Activated CD4-positive, alpha-beta T cell treated with anti-CD3 and anti-CD28 coated beads, Interleukin-2, amount 10 ng/mL, durations not matched to agents 24 days and 14 days (primary cell): ENCODE measurements at places on chromosomes 11 and 22. TPM values are rescaled to one million over a fixed set of nuclear protein-coding genes. Genes with fewer than 3 reads are reported as not detected.
A peak's percentile ranks its signal among the peaks of the same experiment; 100 is the strongest.

DNA sequence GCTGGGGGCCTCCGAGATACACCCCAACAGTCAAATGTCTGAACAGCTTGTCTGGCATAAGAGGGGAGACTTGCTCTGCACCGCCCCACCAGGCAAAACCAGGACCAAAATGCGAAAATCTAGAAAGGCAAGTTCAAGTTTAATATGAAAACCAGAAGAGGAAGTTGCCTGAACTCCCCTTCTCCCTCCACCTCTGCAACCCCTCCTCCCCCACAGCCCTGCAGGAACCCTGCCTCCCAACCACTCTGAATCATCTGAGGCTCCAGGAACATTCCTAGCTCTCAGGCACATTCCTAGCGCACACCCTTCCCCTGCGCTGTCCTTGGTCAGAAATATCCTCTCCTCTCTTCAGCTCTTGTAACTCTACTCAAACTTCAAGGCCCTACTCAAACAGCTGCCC lies 36.7 kb downstream of the ISX start:
- DNase-seq: no peak

IL18 gene
- total RNA-seq: 0.12 TPM in 1 of 2 replicates, not detected in the other

- no peak for DNase-seq
Observed at GRCh38 chr11:30760345-30760744, 174.2 kb upstream of the MPPED2 start.

EML3 gene
- total RNA-seq: 161 and 166 TPM in 2 replicates

DEUP1 gene
- not detected in 2 replicates for total RNA-seq

- DNase-seq: no peak
Observed at GRCh38 chr11:30879322-30880005, 293.3 kb upstream of the MPPED2 start.

DNA sequence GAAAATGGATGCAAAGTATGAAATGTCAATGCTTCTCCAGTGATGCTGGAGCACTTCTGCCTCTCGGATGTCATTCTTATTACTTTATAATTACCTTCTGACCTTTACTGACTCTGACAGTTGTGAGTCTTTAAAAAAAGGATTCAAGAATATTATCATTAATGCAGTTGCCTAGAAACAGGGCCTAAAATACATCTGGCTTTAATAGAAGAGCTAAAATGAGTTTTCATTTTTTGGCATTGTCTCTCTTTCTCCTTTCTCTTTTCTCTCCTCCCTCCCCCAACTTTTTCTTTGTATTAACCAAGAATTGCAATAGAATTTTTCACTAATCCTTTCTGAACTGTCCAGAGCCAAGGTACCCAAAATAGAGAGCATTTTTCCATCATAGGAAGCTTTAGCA lies 45.9 kb downstream of the FDX1 start:
- DNase-seq: no peak

DNA sequence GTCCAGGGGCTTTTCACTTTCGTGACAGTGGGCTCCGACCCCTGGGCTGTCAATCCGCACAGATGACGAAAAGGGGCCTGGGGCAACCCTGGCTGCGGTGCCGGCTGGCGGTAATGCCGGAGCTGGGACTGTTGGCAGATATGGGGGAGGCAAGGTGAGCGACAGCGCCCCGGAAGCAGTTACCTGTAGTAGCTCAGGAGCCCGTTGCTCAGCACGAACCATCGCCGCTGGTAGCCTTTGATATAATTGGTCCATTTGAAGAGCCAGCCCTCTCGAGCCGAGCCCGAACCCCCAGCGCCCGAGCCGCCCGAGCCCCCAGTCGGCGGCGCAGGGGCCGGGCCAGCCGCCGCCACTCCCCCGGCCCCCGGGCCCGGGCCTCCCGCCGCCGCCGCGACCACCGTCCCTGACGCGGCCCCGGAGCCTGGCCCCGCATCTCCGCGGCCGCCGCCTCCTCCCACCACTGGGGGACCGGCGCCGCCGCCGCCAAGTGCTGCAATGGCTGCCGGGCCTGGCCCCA lies 396 bp downstream of the OSBP start:
- DNase-seq: peak; percentile 86

DNA sequence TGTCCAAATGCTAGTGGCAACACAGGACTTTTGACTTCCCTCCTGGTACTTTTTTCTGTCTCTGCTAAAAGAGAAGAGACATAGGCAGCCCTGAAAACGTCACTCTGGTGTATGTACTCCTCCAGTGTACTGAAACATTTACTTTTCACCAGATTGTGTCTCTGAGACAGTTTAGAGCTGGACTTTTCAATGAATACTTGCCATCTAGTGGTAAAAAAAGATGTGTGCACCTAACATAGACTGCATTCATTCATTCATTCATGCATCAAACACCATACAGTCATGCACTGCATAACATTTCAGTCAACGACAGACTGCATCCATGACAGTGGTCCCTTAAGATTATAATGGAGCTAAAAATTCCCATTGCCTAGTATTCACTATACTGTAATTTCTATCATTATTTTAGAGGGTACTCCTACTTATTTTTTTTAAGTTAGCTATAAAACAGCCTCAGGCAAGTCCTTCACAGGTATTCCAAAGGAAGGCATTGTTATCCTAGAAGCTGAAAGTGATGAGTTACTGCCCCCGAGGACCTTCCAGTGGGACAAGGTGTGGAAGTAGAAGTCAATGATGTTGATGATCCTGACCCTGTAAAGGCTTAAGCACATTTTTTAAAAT lies 186.2 kb downstream of the SPON1 start:
- DNase-seq: peak; percentile 63

ZNF214 gene
- total RNA-seq: not detected in 2 replicates

DNA sequence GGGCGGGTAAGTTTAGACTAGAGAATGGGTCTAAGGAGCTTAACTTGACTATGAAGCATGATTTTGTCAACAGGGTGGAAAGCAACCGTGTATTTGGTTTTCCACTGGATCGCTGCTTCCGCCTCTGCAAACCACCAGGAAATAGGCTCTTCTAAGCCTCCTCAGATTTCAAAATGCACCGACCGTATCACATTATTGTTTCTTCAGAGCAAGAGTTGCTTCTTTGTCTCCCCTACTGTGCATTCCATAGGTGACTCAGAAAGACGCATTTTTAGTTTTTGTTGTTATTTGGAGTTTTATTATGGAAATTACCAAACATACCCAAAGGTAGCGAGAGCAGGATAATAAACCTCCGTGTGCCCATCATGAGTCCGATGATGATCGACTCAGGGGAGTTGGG lies 64.3 kb upstream of the RASD2 start:
- DNase-seq: no peak

DNA sequence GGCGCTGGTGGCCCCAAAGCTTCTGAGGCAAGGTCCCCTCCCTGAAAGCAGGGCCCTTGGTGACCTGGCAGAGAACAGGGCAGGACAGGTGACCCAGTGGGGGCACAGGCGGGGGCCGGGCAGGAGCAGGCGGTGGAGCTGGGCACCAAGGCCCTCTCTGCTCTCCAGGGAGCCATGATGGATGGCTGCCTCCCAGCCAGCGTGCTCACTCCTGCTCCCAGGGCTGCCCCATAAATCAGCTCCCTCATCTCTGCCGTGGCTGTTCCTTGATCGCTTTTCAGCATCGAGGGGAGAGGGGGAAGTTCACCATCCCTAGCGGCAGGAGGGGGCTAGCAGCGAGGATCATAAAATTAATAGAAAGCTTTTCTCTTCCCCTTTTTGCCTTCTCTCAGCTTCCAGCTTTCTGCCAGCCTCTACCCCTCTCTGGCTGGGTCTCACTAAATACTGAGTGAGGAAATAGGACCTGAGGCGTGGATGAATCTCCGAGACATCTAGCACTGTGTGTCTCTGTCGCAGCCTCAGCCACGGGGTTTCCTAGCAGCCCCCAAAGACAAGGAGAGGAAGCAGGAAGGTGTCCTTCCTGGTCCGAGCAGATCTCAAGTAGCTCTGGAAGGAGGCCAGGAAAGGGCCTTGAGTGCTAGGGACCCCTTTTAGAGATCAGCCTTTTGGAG lies 22.2 kb upstream of the ELFN2 start:
- DNase-seq: no peak

DNA sequence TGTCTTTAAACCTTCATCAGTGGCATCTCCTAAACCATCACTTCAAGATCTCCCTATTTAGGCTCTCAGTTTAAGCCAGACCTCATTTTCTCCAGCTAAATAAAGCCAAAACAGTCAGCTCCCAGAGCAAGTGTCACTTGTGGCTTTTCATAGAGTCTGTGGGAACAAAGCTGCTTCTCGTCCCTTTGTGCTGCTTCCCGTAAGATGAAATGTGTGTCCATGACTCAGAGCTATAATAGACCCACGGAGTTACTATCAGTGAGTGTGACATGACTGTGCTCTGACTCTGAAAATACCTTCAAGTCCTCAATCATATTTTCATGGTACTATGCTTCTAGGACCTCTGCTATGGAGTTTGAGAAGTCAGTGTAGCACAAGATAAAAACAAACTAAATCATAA lies 57.3 kb upstream of the SLN start:
- no peak for DNase-seq

SHISAL1 gene
- total RNA-seq: not detected in 2 replicates

GRCh38 chr11:125956391-125957134 lies 10.7 kb downstream of the VSIG10L2 start:
- no peak for DNase-seq

DNA sequence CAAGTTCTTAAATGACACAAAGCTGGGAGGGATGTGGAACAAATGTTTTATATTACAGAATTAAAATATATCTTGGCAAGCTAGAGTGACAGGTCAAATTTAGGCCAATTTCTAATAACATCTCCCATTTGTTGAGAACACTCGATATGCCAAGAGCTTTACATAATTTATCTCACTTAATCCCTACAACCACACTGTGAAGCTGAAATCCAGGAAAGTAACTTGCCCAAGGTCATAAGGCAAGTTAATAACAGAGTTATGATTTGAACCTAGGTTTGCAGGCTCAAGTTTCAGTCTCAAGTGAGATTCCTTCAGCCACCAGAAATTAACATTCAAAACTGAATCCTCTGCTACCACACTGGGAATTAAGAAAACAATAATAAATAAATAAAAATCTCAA lies 38.3 kb downstream of the RAB30 start:
- no peak for DNase-seq

DNA sequence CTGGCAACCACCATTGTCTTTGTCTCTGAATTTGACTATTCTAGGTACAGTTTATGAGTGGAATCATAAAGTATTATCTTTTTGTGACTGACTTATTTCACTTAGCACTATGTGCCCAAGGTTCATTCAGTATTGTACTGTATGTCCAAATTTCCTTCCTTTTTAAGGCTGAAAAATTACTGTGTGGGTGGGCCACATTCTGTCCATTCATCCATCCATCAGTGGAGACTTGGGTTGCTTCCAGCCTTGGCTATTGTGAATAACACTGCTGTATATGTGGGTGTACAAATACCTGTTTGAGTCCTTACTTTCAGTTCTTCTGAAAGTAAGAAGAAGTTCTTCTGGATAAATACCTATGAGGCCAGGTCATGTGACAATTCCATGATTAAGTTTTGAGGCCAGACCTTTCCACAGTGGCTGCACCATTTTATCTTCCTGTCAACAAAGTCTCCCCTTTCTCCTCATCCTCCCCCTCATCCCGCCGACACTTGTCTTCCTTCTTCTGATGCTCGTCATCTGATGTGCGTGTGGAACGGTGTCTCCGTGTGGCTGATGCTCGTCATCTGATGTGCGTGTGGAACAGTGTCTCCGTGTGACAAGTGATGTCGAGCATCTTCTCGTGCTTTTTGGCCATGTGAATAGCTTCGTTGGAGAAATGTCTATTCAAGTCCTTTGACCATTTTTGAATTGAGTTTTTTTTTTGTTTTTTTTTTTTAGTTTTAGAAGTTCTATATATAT lies 49.5 kb downstream of the SBF1 start:
- DNase-seq: no peak

OR2AG2 gene
- 0.62 and 0.70 TPM in 2 replicates for total RNA-seq

GRCh38 chr11:115580927-115581680 lies 76.9 kb upstream of the CADM1 start:
- no peak for DNase-seq

C11orf42 gene
- not detected in 2 replicates for total RNA-seq

DNA sequence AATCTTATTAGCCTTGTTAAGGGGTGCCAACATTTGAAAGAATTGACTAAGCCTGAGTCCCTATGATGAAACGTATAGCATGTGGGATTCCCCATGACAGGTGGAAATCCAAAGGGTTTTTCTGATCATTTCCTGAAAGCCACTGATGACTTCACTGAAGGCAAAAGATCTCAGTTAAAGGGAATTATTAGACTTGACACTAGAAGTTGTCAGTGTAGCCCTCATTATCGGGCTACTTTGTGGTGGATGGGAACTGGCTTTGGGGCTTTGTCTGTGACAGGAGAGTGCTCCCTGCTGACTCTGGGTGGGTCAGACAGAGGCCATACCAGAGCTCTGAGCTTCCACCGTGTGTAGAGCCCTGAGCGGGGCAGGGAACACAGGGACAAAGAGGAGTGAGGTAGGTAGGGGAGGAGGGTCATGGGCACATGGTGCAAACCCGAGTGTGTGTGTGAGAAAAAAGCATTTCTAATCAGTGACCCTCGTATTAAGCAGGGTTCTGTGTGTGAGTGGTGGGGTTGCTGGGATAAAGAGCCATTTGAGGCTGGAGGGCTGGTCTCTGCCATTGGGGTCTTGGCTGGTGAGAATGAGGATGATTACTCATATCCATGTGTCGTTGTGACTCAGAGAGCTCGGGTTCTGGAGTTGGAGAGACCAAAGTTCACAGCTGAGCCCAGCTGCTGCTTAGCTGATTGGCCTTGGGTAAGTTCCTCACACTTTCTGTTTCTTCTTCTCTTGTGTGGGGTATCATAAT lies 101.1 kb downstream of the GRIK4 start:
- DNase-seq: peak; percentile 60

DNA sequence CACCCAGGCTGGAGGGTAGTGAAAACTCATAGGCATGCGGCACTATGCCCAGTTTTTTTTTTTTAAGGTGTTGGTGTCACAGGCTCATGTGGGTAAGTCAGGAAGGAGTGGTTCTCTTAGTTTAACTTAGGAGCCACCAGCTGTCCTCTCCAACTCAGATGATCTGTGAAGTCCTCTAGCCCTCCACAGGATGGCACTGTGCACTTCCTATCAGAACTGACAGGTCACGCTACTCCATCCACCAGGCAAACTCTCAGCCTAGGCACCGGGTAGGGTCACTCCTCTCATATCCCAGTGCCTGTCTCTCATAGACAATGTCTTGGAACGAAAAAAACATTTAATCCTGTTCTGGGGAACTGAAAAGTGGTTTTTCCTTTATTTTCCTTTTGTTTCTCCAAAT lies 16.5 kb downstream of the NAP1L4 start:
- peak; percentile 82 for DNase-seq

DNA sequence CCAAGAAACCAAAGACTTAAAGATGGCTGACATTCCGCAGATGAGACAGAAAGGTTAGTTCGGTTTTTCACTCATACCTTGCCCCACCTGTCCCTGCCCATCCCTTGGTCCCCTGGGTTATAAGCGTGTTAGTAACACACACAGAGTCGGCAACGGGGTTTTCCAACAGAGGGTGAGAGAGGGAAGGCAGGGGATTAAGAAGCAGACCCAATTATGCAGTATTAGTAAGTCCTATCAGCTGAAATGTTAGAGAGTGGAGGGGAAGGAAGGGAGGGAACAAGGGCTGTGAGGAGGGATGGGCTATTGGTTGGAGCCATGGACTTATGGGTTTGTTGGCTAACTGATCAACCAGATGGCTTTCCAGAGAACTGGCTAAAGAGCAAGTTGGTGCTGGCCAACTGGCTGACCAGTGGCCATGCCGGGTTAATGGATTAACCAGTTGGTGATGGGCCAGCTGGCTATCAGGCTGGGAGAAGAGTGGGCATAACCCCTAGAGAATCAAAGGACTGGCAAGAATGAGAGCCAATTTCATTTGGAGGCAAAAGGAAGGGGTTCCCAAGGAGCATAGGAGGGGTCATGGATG lies 45.5 kb downstream of the NRXN2 start:
- no peak for DNase-seq
